CD8-positive, alpha-beta memory T cell (primary cell): ENCODE measurements at places on chromosomes 4 and X. TPM values are rescaled to one million over a fixed set of nuclear protein-coding genes. Genes with fewer than 3 reads are reported as not detected.

The AWAT2 gene
- not detected for total RNA-seq

The MTTP gene
- total RNA-seq, result not detected

The UGT8 gene
- total RNA-seq, result 0.46 TPM

The AR gene
- not detected for total RNA-seq

The FAM236B gene
- not detected for total RNA-seq

The MAOA gene
- total RNA-seq, result 22.5 TPM

The TMPRSS11B gene
- total RNA-seq, result not detected

The MAGEA3 gene
- not detected for total RNA-seq

The CTAG1A gene
- not detected for total RNA-seq

The MPC1L gene
- not detected for total RNA-seq

The NHS gene
- 11.3 TPM for total RNA-seq

The FREM3 gene
- total RNA-seq, result not detected

The SLIT2 gene
- not detected for total RNA-seq

The XPNPEP2 gene
- 0.29 TPM for total RNA-seq

The TMEM192 gene
- 18.1 TPM for total RNA-seq

The RHOXF2B gene
- total RNA-seq, result not detected

The F9 gene
- not detected for total RNA-seq

The EREG gene
- total RNA-seq, result not detected

The HPRT1 gene
- total RNA-seq, result 84.5 TPM

The SGCB gene
- total RNA-seq, result 16.9 TPM

The ADGRG4 gene
- not detected for total RNA-seq

The EGFL6 gene
- 0.58 TPM for total RNA-seq

The SSX5 gene
- total RNA-seq, result not detected

The FAM47E gene
- not detected for total RNA-seq

The XG gene
- not detected for total RNA-seq

The BST1 gene
- 0.44 TPM for total RNA-seq

The PROM1 gene
- total RNA-seq, result not detected

The BEX3 gene
- total RNA-seq, result 10.6 TPM

The HTT gene
- total RNA-seq, result 58.6 TPM

The PWWP3B gene
- total RNA-seq, result not detected

The FRMPD4 gene
- not detected for total RNA-seq

The ETDA gene
- total RNA-seq, result not detected

The NPY1R gene
- total RNA-seq, result not detected

The BMX gene
- total RNA-seq, result not detected

The CHRDL1 gene
- not detected for total RNA-seq

The AKAP14 gene
- not detected for total RNA-seq

The CFAP47 gene
- total RNA-seq, result not detected

The GRIA2 gene
- total RNA-seq, result not detected

The CLTRN gene
- 0.61 TPM for total RNA-seq

The AMMECR1 gene
- 16.6 TPM for total RNA-seq

The PYURF gene
- total RNA-seq, result 68.4 TPM

The ZXDA gene
- 4.3 TPM for total RNA-seq

The CXCL1 gene
- total RNA-seq, result not detected

The DTHD1 gene
- 3.5 TPM for total RNA-seq

The TMPRSS11A gene
- not detected for total RNA-seq

The LGI2 gene
- not detected for total RNA-seq

The CT83 gene
- total RNA-seq, result not detected

The UCP1 gene
- not detected for total RNA-seq
